ENCODE measurements at places on chromosomes 16 and 17. TPM values are rescaled to one million over a fixed set of nuclear protein-coding genes. Genes with fewer than 3 reads are reported as not detected.

The GPS2 gene
- total RNA-seq = 37.5 TPM

The ABCA8 gene
- total RNA-seq = 1.8 TPM

DNA sequence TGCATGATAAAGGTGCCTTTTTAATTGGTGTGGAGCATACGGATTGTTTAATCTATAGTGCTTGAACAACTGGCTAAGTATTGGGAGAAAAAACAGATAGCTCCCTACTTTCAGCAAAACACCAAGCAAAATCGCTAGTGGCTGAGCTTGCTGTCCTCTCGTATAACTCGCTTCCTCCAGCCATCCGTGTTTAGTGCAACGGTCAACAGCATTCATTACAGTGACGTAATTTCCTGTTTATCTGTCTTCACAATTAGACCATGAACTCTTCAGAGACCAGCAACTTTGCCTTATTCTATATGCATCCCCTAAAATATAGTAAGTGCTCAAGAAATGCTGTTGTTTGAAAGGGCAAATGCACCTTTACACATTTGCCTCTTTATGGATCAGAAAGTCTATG lies 511.9 kb downstream of the HAPSTR1 start:
- DNase-seq = no peak

The KRT27 gene
- not detected for total RNA-seq

DNA sequence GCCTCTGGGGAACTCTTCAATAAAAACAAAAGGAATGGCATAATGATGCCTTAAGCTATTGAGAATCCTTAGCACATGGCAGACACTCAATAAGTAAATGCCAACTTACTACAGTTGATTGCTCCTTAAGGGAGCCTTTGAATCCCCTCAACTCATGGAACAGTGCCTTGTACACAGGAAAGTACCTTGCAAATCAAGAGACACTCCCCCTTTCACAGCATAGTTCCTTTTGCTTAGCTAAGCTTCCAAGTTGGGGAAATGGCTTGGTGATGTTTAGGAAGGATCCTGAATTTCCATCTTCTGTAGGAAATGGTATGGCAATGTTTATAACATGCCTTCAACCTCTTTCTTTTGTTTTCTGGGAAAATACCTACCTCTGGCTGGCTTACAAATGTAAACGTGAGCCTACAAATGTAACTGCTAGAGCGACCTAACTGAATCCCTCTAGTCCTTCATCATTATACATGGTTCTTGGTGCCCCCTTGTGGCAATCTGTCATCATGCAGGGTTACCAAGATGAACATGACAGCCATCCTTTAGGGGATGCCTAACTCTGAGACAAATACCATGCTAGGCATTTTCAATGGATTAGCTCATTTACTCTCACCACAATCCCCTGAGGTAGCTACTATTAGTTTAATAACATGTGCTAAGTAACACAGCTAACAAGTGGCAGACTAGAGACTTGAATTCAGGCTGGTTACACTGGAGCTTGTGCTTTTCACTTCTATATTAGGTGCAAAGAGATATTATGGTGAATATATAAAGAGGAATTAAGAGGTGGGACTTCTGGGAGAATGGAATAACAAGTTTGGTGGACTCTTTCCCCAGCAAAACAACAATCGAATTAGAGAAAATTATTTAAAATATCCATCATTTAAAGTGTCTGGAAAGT lies 65.0 kb downstream of the MMD start:
- DNase-seq = peak; percentile 57

DNA sequence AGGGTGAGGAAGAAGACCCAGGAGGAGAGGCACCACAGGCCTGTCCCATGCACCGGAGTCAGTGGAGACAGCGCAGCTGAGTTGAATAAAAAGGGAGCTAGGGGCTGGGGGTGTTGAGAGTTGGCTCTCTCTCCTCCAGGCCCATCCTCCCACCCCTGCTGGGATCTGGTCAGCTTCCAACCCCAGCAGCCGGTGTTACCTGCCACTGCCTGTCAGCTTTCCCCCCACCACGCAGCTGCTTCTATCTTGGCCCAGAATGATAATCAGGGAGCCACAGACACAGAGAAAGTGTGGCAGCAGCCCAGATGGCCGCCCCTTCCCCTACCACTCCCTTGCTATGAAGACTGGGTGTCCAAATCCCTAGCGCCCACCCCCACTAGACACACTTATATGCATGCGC lies 120.6 kb upstream of the RPL38 start:
- no peak for DNase-seq

The PLCG2 gene
- total RNA-seq = 0.28 TPM

- peak; percentile 54 for DNase-seq
These were observed 40.8 kb downstream of the YPEL2 start for GRCh38 chr17:59372138-59372751.
